ENCODE measurements at places on chromosomes 7 and 10.

DNA sequence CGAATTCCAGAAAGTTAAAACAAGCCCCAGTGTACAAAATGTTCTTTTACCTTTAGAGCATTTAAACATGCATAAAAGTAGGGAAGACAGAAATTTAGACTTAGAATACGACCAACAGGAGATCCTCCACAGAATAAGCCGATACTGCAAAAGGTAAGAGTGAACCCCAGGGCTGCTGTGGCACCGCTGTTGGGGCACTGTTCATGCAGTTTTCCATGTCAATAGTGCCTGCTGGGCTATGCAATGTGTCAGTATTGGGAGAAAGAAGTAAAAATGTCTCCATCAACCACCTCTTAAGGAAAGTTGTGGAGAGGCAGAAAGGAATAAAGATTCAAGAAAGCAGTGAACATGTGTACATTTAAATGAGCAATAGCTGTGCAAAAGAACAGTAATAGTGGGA, 326.5 kb upstream of the SEMA3C start:
- no peak for DNase-seq

DNA sequence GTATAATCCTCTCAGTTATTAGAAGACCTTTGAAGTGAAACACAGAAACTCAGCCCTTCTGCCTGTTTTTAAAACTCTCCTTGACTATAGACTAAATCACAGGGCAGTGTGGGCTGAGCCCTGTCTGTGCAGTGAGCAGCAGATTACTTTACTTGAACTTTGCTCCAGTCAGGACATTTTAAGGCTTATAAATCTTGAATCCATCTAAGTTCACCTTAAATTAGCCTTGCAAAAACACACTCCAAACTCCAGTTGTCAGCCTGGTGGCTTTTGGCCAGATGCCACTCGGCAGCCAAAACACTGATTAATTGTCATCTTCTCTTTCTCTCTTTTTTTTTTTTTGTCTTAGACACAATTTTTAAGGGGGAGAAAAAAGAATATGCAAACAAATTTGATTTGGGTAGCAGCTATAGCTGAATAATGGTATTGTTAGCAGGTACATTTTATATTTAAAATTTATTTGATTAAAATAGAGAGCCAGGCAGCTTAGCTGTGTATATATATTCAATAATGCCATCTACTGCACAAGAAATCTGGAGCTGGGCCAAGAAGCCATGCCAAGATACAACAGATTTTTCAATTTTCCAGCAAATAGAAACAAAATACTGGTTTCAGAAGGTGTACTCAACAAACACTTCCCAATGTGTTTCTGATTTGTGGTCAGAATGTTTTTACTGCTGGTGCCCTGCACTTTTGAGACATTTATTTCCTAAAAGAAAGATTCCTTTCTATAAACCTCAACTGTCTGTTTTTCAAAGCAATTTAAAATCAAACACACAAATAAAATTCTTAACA, 247.7 kb downstream of the TFEC start:
- no peak for DNase-seq

DNA sequence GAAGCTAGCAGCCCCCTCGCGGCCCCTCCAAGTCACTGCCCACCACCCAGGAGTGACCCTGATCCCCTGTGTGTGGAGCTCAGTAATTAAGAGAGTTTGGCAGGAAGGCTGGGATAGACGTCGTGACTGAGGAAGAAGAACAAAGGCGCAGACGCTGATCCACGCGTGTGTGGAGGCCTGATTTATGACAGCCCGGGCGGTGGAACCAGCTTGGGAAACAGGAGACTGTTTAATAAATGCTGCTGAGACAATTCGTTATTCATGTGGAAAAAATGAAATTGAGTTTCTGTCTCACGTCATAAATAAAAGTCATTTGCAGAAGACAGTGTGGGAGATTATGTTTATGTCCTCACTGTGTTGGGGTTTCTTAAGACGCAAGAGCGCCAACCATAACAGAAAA, 130.8 kb downstream of the ELFN1 start:
- no peak for DNase-seq

DNA sequence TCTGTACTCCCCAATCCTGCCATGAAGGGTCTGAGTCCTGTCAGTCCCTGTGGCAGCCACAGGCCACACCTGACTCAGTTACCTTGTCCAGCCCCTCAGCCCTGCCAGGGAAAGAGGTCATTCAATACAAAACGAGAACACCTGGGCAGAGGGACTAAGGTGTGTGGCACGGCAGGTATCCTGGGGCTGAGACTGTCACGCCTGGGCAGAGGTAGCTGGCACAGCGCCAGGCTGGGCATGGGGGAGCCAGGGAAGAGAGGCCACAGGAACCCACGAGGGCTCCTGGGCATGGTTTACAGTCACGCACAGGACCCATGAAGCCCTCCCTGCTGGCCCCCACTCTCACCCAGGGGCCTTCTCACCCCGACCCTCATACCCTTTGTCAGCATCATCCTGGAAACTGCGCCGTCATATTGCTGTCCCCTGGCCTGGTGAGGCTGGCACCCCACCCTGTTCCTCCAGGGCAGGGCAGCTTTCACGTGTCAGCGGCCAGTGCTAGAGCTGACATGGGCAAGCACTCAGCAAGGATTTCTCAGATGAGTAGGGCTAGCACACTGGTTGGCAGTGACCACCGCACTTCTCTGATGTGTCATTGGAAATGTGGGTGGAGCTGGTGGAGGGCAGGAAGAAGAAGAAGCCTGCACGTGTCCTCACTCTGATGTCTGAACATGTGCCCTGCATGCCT, 42.7 kb downstream of the LRRC18 start:
- DNase-seq = no peak
